H54 (cell line): ENCODE measurements at places on chromosomes 16 and 17.

DNA sequence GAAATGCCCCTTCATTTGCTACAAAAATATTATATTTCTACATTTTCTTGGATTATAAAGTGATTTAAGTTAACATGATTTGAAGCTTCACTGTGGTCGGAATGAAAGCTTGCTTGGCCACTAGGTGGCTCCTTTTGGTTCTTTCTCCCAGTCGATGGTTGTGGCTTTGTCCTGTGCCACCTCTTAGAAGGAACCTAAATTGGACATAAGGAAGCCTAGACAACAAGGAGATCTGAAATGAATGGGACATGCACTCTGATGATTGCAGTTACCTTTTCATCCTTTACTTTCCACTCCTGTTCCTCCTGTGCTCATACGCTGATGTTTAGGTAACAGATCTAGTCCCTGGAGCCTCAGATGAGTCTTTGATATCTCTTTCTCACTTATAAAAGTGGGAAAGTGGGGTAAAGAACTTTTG is 39.2 kb downstream of the FTO start:
- no peak for DNase-seq

GRCh38 chr17:37360632-37361031 is 15.2 kb upstream of the C17orf78 start:
- DNase-seq, result no peak

GRCh38 chr17:50589095-50589705 is 28.7 kb downstream of the CACNA1G start:
- DNase-seq, result no peak

DNA sequence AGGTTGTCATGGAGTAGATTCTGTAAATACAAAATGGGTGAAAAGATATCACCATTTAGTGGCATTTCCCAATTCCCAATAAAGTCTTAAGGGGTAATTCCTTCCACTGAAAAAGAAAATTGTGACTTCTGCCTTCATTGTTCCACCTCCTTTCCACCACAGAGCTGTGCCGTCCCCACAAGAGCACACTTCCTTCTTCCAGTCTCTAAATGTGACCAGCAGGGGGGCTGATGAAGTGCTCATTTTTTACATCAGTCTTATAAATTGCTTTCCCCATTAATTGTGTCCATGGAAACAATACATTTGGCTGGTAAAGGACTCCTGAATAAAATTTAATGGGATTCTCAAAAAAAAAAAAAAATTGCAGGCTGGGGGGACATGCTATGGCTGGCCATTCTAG is 260.8 kb upstream of the PSMD7 start:
- no peak for DNase-seq

DNA sequence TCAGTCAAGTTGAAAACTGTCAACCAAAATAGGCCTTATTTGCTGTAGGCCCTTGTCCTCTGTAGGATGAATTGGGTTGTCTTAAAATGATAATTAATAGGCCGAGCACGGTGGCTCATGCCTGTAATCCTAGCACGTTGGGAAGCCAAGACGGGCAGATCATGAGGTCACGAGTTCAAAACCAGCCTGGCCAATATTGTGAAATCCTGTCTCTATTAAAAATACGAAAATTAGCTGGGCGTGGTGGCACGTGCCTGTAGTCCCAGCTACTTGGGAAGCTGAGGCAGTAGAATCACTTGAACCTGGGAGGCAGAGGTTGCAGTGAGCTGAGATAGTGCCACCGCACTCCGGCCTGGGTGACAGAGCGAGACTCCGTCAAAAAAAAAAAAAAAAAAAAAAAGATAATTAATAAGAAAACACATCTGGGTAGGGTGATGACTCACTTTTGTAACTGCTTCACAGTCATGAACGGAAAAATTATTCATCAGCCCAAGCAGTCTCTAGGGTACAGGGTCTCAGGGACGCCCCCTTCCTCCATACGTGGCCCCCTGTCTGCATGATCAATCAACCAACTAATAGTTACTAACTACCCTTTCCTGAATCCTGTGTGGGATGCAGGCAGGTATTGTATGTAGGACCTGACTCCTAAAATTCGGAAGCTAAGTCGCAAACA is 137.0 kb upstream of the RCVRN start:
- DNase-seq, result no peak

DNA sequence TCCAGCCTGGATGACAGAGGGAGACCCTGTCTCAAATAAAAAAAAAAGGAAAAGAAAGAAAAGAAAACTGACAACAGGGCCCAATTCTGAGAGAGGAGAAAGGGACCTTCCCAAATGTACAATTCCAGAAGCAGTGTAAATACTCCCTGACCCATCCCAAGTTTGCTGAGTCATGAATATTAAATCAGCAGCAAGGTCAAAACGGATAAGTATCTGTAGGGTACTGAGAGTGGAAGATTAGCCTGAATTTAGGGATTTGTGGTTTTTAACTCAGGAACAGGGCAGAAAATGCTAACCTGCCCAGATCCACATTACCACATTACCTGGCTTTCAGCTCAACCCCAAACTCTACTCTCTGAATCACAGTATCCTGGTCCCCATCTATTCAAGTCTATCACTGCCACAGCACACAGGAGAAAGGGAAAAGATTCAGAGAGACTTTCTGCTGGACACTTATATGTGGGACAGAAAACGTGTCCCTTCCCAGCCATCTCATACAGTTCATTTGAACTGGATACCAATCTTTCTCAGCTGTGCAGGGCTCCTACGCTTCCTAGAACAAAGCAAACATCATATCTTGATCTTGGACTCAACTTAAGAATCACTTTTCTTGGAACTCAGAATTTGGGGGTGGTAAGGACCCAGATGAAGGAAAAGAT is 2.9 kb downstream of the FXR2 start:
- no peak for DNase-seq

DNA sequence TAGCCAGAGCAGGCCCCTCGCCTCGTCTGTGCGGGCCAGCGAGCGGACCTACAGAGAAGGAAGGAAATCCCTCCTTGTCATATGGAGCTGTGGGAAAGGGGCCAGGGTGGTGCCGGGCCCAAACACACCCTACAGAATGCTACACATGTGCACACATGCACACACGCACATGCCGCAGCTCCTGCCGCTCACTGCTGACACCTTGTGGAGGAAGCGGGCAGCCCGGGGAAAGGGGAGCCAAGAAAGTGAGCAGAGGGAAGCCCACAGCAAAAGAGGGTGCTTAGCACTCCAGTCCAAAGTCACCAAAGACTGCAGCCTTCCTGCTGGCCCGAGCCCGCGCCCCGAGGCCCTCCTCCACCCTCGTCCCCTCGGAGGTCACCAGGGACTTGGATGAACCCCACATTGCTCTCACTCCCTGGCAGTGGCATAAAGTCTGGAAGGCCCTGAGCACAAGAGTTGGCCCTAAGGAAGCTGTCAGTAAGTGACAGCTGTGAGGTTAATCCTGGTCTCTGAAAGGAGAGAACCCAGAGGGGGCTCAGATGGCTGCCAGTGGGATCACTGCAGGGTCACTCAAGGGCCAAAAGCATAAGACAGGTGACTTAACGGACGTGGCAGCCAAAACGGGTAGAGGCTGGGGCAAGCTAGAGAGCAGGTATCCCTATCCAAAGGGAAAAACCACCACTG is 68.2 kb downstream of the MYO18A start:
- peak; percentile 56 for DNase-seq

GRCh38 chr16:8158051-8158450 is 432.3 kb downstream of the TMEM114 start:
- DNase-seq, result no peak

DNA sequence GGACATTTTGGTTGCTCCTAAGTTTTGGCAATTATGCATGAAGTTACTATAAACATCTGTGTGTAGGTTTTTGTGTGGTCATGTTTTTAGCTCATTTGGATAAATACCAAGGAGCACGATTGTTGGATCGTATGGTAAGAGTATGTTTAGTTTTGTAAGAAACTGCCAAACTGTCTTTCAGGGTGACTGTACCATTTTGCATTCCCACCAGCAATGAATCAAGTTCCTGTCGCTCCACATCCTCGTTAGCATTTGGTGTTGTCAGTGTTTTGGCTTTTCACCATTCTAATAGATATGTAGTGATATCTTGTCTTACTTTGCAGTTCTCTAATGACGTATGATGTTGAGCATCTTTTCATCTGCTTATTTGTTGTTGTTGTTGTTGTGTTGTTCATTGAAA is 20.2 kb downstream of the TENT4B start:
- no peak for DNase-seq

DNA sequence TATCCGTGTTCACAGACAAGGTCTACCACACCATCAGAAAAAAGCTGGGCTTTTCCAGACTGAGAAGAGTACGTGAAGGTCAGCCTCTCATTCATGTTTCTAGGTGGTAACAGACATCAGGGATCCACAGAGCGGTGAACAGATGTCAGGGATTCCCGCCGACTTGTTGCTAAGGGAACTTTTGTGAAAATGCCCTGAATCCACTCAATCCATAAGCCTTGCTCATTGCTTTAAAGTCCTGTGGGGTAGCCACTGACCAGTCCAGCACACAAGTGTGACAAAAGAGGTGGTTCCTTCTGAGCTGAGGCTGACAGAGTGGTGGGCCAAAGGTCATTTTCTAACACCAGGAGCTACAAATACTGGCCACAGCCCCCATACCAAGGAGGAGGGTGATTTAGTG is 5.9 kb downstream of the GAS7 start:
- DNase-seq, result no peak

- no peak for DNase-seq
These were observed 68.0 kb downstream of the ZFHX3 start for GRCh38 chr16:72979974-72980373.

GRCh38 chr17:2724784-2725164 is 13.2 kb upstream of the CLUH start:
- no peak for DNase-seq

DNA sequence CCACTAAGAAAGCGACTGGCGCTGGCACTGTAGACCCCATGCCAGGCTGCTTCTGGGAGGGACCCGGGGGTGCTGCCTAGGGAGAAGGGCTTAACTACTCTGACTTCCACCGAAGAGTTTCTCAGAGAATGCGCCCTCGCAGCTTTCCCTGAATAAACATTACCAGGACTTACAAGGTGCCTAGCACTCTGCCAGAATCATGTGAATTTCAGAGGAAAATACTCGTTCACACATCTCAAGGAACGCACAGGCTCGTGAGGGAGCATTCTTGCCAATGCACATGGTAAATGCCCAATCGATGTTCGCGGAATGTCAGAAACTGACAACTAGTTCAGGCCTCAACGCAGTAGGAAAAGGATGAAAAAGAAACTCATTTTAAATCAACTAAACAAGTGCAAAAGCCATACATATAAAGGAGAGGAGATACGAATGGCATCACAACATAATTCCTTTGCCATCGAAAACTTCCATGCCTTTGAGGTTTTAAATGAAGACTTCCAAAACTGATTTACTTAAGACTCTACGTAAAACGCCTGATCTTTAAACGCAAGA is 999 bp downstream of the CMC2 start:
- no peak for DNase-seq

- DNase-seq, result no peak
These were observed 4.3 kb downstream of the RNF43 start for GRCh38 chr17:58412961-58413586.

DNA sequence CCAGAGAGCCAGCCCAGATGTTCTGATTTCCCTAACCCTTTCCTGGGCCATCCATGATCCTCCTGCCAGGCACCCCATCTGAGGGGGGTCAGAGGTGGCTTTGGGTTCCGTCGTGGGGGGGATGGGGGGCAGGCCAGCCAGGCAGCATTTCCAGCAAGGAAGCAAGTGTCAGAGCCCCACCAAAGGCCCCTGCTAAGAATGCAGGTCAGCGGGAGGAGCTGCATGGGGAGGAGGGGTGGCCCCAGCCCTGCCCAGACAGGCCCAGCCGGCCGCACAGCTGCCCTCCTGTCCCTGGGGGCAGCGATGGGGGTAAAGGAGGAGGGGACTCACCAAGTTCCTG is 2.3 kb upstream of the SCRN2 start:
- DNase-seq, result no peak

DNA sequence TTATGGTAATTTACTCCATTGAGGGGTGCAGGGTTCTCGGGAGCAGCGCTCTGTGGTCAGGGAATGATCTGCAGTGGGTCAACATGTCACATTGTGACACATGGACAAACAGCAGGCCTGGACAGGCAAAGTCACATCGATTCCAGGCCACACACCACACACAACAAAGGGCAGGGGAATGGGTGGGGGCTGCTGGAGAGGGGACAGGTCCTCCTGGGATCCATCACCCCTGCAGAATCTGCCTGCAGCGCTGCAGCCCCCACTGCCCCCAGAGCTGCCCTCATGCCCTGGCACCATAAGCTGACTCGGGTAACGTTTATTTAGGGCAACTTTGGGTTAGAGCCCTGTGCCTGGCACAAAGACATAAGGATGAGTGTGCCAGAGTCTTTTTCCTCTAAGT is 9.1 kb downstream of the PEMT start:
- no peak for DNase-seq

DNA sequence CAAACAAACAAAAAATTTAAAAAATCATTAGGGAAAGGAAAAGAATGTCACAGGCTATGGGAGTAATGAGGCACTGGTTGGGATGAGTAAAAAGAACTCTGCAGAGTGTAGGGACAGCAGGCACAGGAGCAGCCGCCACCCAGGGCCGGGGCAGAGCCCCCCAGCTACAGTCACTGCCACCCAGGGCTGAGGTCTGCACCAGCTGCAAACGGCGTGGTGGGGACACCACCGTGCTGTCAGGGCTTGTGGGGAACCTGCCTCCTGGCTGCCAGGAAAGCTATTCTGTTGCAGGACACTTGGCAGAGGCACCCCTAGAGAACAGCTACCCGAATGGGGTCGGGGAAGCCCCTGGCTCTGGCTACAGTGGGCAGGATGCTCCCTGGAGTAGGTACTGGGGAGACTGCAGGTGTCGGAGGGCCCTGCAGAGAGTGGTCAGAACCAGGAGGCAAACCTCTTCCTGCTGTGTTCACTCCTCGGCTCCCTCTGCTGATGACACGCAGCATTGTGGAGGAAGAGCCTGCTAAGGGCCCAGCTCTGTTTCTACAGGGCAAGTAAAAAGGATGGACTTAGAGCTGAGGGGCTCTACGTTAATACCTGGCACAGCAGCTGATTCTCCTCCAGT is 32.3 kb upstream of the CAPN15 start:
- DNase-seq, result peak; percentile 68

- DNase-seq, result no peak
These were observed 123.5 kb upstream of the CACNG5 start for GRCh38 chr17:66711401-66711800.

DNA sequence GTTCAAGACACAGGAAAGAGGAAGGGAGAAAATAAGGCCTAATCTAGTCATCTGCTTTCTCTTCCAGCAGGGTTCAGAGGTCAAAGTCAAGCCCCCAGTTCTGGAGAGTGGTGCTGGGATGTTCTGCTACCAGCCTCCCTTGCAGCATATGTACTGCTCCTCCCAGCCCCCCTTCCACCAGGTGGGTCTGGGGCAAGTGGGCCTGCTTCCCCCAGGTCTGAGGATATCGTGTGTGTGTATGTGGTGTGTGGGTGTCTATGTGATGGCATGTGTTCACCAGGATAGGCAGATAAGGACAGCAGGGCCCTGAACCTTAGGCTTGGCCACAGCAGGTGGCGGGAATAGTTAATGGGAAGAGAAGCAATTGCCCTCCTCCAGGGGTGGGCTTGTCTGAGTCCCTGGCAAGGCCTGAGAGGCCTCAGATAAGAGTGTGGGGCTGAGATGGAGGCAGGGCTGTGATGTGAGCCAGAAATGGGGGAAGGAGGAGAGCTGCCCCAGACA is 21.1 kb downstream of the FOXN1 start:
- no peak for DNase-seq

- peak; percentile 33 for DNase-seq
These were observed 47.2 kb upstream of the RASL10B start for GRCh38 chr17:35684055-35684802.
